COR-L47 (cell line): ENCODE measurements at places on chromosomes 4 and X.

GRCh38 chr4:24164054-24164693, 274.3 kb upstream of the PPARGC1A start:
- no peak for DNase-seq

- no peak for DNase-seq
These were observed 78.9 kb downstream of the IRF2 start for GRCh38 chr4:184395451-184395917.

DNA sequence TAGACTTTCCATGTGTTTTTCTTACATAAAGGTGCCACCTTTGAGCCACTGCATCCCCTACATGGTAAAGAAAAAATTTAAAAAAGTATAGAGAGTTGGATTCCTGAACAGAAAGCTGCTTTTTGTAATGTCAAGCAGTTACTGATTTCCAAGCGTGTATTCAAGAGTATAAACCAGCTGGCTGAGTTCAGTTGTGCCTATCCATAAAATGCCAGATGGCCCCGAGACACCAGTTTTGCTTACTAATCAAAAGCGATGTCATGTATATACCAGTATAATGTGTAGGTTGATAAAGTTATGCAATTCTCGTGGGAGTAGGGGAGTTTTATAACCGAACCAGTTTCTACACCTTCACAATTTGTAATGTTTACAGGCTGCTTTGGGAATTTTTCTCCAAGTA, 26.2 kb upstream of the PNPLA4 start:
- no peak for DNase-seq

DNA sequence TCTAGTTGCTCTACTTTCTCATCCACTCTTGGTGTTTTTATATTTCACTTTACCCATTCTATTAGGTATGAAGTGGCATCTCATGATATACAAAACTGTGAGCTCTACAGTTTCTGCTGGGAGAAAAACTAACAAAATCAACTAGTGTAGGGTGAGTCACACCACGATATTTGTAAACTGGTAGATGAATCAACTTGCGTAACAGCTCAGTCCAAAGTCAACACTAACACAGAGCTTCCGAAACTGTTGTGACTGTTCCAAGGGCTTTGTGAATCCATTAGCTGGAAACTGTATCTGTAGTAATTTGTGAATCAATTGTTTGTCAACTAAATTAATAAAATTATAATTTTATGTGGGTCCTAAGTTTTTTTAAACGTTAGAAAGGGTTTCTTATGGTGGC, 119.8 kb upstream of the TSPAN5 start:
- DNase-seq = no peak

- DNase-seq = no peak
These were observed 82.1 kb downstream of the GUCY2F start for GRCh38 chrX:109399831-109400230.

DNA sequence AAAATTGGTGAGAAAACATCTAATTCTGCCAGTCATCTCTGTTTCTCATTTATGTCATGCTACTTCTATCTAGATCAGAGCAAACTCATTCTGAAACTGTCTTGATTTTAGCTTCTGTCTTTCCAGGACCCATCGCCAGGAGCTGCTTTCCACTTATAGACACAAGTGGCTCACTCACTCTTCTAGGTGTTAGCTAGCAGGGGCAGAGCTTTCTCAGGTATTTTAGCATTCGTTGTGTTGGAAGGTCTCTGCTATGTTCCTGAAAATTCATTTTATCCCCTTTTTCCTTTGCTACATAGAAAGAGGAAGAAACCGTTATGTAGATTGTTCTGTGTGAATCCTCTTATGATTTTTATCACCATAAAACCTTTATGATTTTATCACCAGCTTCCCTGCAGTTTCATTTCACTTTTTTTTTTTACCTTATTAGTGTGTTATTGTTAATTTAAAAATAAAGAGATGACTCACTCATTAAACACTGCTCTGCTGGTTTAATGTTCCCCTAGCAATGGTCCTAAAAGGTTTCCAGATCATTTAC, 246.6 kb upstream of the AADAT start:
- DNase-seq = no peak

DNA sequence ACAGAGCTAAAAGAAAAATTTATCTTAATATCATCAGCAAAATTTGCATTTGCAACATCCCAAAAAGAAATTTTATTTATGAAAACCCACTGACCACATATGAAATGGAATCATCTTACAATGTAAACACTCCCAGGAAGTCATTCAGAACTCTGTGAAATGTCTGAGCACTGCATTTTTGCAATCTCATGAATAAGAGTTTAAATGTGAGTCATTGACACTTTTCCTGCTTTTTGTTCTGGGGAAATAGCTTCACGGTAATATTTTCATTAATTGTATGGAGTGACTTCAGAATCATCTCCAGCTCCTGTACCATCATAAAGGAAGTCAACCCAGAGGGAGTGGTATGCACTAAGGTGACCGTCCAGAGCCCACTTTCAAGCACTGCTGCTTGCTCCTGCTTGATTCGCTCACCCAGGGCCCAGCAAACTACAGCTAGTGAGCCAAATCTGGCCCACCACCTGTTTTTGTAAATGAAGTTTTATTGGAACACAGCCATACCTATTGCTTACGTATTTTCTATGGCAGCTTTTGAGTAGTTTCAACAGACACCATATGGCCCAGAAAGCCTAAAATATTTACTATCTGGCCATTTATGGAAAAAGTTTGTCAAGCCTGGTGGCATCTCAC, 17.2 kb downstream of the EDNRA start:
- DNase-seq = no peak

DNA sequence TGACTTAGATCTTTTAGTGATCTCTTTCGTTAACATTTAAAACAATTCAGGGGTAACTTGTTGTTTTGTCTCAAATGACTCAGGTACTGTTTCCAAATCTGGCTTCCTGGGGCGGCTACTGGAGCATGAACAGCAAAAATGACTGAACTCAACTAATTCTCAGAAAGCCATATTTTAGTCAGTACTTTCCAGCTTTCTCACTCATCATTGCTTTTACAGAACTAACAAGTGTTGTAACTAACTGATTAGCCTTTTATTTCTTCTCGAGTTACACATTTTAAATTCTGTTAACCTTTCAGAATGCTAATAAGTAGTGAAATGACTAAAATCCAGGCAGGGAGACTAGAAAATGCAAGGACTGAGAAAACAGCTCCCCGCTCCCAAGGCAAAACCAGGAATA, 55.3 kb downstream of the JADE3 start:
- no peak for DNase-seq
